CD4-positive, alpha-beta T cell (primary cell): ENCODE measurements at places on chromosomes 13 and 19. TPM values are rescaled to one million over a fixed set of nuclear protein-coding genes. Genes with fewer than 3 reads are reported as not detected.

CSNK1G2 gene
- 127 TPM for total RNA-seq

SIGLEC8 gene
- not detected for total RNA-seq

TMEM38A gene
- 0.59 TPM for total RNA-seq

ZNF723 gene
- total RNA-seq, result not detected

LAMP1 gene
- total RNA-seq, result 80.7 TPM

MIA gene
- not detected for total RNA-seq

SSC5D gene
- 0.42 TPM for total RNA-seq

GRCh38 chr19:38352611-38353010 lies 17.0 kb downstream of the CATSPERG start:
- no peaks in the 10 kb centered on the region for H3K36me3 ChIP-seq
- no peak overlapping the region for H3K27ac ChIP-seq
- no peaks in the 10 kb centered on the region for H3K27me3 ChIP-seq
- no peaks in the 10 kb centered on the region for H3K4me1 ChIP-seq
- no peak overlapping the region for H3K4me3 ChIP-seq

- H3K4me1 ChIP-seq, result no peaks in the 10 kb centered on the region
- no peak for DNase-seq
- H3K36me3 ChIP-seq, result no peaks in the 10 kb centered on the region
- H3K27ac ChIP-seq, result no peak overlapping the region
Observed at GRCh38 chr13:73556128-73556527, 497.3 kb downstream of the KLF5 start.

DNA sequence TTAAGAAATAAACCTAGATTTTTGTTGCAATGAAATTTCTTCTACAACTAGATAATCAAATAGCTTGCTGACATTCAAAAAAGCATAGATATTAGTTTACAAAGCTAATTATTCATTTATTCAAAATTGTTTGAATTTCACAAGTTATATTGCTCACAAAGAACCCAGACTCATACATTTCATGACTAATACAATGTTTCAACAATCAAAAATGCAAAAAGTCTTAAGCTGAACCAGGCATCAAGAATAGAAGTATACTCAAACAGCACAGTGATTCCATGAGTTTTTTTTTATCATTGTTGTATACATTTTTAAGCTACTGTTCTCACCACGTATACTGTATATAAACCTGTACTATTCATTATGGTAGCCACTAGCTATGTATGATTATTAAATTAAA lies 51.0 kb downstream of the DIAPH3 start:
- H3K4me1 ChIP-seq, result no peaks in the 10 kb centered on the region
- no peak for DNase-seq
- no peaks in the 10 kb centered on the region for H3K36me3 ChIP-seq
- no peak overlapping the region for H3K4me3 ChIP-seq
- no peaks in the 10 kb centered on the region for H3K27me3 ChIP-seq

DNA sequence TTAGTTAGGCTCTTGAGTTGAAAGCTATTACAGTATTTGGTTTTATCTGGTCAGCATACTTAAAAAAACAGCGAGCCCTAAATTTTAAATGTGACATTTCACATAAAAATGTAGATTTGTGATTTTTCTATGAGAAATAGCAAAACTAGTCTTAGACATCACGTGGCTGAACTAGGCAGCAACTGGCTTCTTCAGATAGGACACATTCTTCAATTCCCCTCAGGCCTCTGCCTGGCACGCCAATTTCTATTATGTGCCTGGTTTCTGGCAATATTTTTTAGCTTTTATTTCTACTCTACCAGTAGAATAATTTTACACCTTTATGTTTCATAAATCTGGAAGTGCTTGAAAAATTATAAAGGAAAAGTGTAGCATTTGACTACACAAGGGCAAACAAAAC lies 433.7 kb downstream of the DIAPH3 start:
- DNase-seq, result no peak
- no peaks in the 10 kb centered on the region for H3K27me3 ChIP-seq
- no peaks in the 10 kb centered on the region for H3K36me3 ChIP-seq

- H3K4me1 ChIP-seq, result no peaks in the 10 kb centered on the region
- DNase-seq, result no peak
- H3K27me3 ChIP-seq, result no peaks in the 10 kb centered on the region
- no peak overlapping the region for H3K27ac ChIP-seq
- no peaks in the 10 kb centered on the region for H3K36me3 ChIP-seq
- no peak overlapping the region for H3K4me3 ChIP-seq
Observed at GRCh38 chr13:29454931-29455481, 140.5 kb downstream of the SLC7A1 start.

DNA sequence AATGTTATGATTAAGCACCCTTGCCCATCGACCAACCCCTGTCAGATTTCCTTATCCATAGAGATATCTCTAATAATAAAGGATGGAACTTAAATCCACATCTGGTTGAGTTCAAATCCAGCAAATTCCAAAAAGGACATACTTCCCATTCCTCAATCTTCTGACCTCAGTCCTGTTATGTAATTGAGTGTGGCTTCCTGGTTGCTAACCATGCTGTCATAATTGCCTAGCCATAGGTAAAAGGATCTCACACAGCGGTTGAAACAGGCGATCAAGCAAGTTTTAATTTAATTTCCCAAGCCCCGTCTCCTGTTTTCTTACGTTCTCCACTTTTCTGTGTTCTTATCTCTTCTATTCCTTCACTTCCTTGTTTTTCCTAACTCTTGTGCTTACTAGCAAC lies 550.3 kb downstream of the GPC6 start:
- no peaks in the 10 kb centered on the region for H3K27me3 ChIP-seq
- H3K27ac ChIP-seq, result no peak overlapping the region
- no peak overlapping the region for H3K4me3 ChIP-seq
- no peak for DNase-seq
- H3K36me3 ChIP-seq, result no peaks in the 10 kb centered on the region

- no peaks in the 10 kb centered on the region for H3K27me3 ChIP-seq
- no peaks in the 10 kb centered on the region for H3K36me3 ChIP-seq
- H3K4me1 ChIP-seq, result no peaks in the 10 kb centered on the region
Observed at GRCh38 chr19:47826800-47827199, 5.1 kb downstream of the CRX start.

- H3K4me3 ChIP-seq, result no peak overlapping the region
- H3K27ac ChIP-seq, result no peak overlapping the region
- H3K4me1 ChIP-seq, result no peaks in the 10 kb centered on the region
- no peaks in the 10 kb centered on the region for H3K36me3 ChIP-seq
- no peak for DNase-seq
Observed at GRCh38 chr13:24870380-24870760, 106.4 kb downstream of the RNF17 start.

DNA sequence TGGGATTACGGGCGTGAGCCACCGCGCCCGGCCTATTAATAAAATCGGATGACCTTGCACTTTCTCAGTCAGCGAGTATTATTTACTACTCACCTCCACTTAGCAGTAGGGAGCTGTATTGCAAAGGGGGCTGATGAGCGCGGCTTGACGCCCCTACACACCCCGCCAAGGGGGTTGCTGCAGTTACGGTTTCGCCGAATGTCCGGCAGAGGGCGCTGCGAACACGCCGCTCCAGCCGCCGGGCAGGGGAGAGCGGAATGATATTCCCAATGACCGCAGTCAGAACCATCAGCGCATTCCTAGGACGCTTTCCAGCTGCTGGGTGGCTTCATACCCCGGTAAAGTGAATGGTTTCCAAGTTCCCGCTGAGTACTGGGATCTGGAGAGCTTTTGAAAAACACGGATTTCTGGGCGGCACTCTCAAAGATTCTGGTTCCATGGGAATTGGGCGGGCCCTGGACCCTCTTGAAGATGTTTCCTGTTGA lies 30.0 kb upstream of the TPT1 start:
- H3K27me3 ChIP-seq, result no peaks in the 10 kb centered on the region
- H3K4me1 ChIP-seq, result peaks cover 32% of the 10 kb centered on the region
- H3K36me3 ChIP-seq, result peaks cover 5% of the 10 kb centered on the region
- no peak overlapping the region for H3K4me3 ChIP-seq
- no peak overlapping the region for H3K27ac ChIP-seq

GRCh38 chr13:48506092-48506701 lies 26.7 kb downstream of the RCBTB2 start:
- H3K27me3 ChIP-seq, result no peaks in the 10 kb centered on the region
- H3K4me3 ChIP-seq, result no peak overlapping the region
- no peak for DNase-seq
- H3K4me1 ChIP-seq, result peaks cover 47% of the 10 kb centered on the region
- H3K36me3 ChIP-seq, result no peaks in the 10 kb centered on the region
